ENCODE measurements at places on chromosomes 16 and 17. TPM values are rescaled to one million over a fixed set of nuclear protein-coding genes. Genes with fewer than 3 reads are reported as not detected.

GRCh38 chr16:26348095-26348494 lies 656.3 kb downstream of the HS3ST4 start:
- H3K27me3 ChIP-seq: no peaks in the 10 kb centered on the region
- no peak for DNase-seq
- no peaks in the 10 kb centered on the region for H3K4me1 ChIP-seq
- no peak overlapping the region for H3K4me3 ChIP-seq
- H3K27ac ChIP-seq: no peak overlapping the region
- no peaks in the 10 kb centered on the region for H3K36me3 ChIP-seq

The CCT6B gene
- 0.94 TPM for total RNA-seq

DNA sequence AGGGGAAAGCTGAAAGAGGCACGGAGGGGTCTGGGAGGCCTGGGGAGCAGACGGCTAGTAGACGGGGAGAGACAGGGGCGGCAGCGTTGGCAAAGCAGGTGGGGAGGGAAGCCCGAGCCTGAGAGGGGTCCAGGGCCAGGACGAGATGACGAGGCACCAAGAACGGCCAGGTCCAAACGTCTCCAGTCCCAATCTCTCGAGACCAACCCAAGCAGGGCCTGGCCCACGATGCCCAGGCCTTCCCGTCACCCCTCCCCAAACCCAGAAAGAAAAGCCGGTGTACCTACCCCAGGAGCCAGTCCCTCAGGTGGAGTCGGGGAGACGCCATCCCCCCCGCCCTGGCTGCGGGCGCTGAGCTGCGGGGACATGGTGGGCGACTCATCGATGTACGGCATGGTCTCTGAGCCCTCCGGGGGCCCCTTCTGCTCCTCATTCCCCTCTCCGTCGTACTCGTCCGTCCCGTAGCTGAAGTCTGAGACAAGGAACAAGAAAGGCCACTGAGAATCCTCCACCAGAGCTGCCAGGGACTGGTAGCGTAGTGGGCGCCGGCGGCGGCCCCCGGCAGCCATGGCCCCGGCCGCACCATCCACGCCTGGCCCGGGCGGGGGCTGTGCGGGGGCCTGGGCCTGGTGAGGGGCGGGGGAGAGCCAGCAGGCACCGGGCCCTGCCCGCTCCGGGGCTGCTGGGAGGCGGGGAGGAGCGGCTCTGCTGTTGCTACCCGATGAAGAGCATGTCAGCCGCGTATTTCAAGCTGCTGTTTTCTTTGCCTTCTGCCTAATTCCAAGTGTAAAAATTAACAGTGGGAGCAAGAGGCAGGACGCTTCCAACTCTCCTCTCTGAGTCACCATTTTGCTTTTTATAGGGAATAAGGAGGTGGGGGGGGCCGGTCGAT lies 54.6 kb downstream of the ABR start:
- no peak for DNase-seq
- H3K36me3 ChIP-seq: no peaks in the 10 kb centered on the region
- H3K4me3 ChIP-seq: no peak overlapping the region
- no peak overlapping the region for H3K27ac ChIP-seq
- H3K27me3 ChIP-seq: no peaks in the 10 kb centered on the region
- 0 out of 2 replicates have a peak, but pooled peaks cover 9% of the 10 kb centered on the region for H3K4me1 ChIP-seq

DNA sequence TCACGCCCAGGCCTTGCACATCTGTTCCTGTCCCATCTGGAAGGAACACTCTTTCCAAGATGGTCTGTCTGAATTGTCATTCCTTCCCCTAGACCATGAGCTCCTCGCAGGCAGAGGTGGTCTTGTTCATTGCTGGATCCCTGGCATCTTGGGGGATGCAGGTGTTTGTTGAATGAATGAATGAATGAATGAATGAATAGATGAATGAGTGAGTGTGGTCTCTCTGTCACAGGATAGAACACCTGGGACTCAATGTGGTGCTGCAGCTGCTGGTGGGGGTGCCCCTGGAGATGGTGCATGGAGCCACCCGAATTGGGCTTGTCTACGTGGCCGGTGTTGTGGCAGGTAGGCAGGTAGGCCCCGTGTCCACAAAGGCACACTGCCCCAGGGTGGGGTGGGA lies 32.2 kb downstream of the RHBDL3 start:
- DNase-seq: no peak
- peaks cover 12% of the 10 kb centered on the region for H3K4me1 ChIP-seq
- no peak overlapping the region for H3K4me3 ChIP-seq
- H3K27ac ChIP-seq: no peak overlapping the region
- no peaks in the 10 kb centered on the region for H3K36me3 ChIP-seq

The IL17C gene
- 5.1 TPM for total RNA-seq

DNA sequence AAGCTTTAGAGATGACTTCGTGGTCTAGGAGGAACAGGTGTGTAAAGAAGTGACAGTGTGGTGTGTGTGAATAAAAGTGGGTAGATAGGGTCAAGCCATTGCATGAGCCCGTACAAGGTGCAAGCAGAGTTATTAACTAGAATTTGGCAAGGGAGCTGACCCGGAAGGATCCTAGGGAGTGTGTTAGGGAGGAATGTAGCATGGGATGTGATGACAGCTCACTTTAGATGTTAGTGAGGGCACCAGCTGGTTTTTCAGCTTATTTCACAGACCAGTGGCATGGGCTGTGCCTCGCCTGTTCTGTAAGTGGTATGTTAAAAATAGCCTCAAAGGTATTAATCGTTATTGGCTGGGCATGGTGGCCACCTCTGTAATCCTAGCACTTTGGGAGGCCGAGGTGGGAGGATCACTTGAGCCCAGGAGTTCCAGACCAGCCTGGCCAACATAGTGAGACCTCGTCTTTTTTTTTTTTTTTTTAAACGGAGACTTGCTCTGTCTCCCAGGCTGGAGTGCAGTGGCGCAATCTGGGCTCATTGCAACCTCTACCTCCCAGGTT lies 8.3 kb downstream of the ANKRD40CL start:
- H3K36me3 ChIP-seq: no peaks in the 10 kb centered on the region
- no peak for DNase-seq
- no peak overlapping the region for H3K27ac ChIP-seq
- no peaks in the 10 kb centered on the region for H3K27me3 ChIP-seq
- H3K4me1 ChIP-seq: peaks cover 8% of the 10 kb centered on the region
- H3K4me3 ChIP-seq: no peak overlapping the region

The NCBP3 gene
- 34.6 TPM for total RNA-seq

All from GM23338 (cell line).